ENCODE measurements at places on chromosomes 11 and 22.
A peak's percentile ranks its signal among the peaks of the same experiment; 100 is the strongest.

DNA sequence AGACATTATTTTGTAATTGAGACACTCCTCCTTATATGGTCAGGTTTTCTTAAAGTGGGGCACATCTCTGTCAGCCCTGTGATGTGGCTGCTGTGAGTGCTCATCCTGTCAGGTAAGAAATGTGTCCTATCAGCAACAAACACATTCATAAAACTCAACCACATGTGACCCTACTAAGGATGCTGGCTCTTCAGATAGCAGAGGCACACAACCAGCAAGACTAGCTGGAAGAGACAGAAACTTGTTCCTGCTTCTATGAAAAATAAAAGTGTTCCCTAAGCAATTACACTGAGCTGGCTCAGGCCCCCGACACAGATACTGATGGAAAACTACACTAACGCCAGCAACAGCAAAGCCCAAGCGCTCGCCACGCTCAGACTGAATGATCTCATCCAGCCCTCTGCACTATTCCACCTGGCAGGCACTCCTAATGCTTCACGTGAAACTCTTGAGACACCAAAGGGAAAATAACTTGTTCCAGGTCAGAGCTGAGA, 49.8 kb upstream of the CYP2D6 start:
- peak; percentile 76 for DNase-seq

- no peak for DNase-seq
Observed at GRCh38 chr11:124190298-124191139, 7.4 kb downstream of the OR10D3 start.

DNA sequence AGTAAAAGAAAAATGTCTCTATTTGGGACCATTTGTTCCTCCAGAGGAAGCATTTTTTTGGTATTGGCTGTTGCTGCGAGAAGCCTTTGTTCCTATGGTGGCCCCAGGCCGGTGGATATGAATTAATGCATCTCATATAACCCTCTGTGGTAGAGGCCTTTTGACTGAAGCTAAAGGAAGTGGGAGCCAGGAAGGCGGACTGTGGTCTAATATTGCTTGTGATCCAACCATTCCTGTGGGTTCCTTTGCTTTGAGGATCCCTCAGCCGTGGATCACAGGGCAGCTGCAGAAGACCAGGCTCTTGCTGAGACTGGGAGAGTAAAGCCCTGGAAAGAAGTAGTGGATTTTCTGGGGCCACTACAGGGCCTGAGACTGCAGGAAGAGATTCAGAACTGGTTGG, 68.3 kb upstream of the NAV2 start:
- no peak for DNase-seq

DNA sequence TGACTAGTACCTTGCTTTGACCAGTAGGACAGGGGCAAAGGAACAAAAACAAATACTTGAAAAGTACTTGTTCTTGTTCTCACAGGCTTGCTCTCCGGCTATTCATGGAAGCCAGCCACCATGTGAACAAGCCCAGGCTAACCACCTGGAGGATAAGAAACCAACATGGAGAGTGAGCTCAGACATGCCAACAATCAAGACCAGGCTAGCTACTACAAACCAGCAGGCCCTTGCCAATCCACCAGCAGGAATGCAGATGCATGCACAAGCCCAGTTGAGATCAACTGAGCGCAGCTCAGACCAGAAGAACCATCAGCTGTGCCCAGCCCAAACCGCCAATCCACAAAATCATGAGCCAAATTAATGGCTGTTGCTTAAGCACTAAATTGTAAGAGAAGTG, 180.1 kb upstream of the ISX start:
- DNase-seq, result no peak

DNA sequence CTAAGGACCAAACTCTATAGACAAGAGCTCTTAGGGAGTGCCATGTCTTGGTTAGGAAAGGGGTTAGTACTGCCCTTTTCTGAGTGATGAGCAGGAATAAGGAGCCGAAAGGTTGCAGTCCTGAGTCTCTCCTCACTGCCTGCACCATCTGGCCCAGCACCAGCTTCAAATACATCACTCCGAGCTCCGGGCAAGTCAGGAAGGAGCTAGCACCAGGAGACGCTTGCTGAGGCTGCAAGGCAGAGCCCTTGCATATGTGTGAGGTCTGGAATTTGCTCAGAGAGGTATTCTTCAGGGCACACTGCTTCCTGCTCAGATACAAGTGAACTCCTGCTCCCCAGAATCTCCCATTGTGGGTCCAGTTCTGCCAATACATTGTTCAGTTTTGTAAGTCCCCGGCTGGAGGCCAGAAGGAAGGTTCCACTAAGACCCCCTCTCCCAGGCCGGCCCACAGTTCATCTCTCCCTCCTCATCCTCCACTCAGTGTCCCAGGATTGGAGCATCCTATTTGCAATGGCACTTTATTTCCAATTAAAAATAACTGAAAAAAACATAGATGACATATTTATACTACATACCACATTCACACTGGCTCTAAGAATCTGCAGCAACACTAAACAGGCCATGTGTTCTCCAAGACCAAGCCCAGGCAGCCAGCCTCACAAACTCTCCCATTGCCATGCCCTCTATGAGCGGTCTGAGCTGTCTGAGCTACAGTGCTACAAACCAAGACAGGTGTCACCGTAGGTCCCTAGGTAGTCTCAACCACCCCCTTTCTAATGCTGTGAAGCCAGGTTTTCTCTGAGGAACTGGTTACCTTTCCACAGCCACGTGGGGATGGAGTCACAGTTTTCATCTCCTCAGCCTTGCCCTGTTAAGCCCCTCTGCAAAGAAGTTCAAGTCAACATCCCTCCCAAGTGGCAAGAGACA, 55.1 kb upstream of the SPATA19 start:
- DNase-seq, result no peak

DNA sequence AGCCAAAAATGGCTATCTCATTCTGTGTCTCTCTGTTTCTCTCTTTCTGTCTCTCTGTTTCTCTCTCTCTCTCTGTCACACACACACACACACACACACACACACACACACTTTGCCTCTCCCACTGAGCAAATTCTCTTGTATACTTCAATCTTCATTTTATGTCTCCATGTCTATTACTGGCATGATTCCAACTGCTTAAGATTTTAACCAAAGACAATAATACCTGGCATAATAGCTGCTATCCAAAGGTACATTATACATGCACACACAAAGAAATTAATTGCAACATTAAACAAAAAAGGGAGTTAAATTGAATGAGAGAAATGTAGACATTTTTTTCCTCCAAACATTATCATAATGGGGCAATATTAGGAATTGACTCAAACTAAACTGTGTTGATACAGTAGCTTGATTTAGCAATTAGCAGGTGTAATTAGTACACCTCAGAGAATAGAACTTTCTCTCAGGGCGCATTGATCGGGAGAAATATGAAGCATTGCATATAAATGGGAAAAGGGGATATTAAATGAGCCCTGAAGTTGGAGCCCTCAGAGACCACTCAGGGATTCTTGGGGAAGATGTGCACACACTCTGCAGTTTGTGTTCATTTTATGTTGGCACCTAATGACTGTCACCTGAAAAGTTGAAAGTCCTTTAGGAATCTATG, 17.4 kb upstream of the SLC1A2 start:
- no peak for DNase-seq

DNA sequence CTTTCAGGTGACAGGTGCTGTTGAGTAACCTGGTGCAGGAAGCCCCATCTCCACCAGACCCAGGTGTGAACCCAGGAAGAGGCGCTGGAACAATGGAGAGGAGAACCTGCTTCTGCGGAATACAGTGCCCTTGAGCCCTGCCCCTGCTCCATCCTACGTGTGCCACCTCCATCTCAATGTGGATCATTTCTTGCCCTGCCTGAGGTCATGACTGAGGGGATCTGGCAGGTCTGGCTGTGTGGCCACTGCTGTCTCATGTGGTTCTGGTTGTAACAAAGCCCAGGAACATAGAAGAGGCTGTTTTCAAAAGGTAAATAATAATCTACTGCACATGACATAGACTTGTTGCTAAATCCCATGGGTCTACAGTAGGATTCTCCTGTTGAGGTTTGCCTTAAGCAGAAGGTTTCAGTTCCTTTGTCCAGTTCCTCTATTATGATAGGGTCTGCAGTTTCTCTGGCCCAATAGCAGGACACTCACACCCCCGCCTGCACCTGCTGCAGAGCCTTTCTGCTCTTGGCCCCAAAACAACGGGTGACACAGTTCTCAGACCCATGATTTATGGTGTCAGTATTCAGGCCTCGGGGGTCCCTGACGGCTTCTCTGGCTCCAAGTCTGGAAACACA, 113.5 kb upstream of the IGLL5 start:
- no peak for DNase-seq

GRCh38 chr11:75383246-75383645, 16.1 kb upstream of the RPS3 start:
- DNase-seq, result peak; percentile 65

- no peak for DNase-seq
Observed at GRCh38 chr11:21622566-21622965, 570.3 kb upstream of the ANO5 start.

DNA sequence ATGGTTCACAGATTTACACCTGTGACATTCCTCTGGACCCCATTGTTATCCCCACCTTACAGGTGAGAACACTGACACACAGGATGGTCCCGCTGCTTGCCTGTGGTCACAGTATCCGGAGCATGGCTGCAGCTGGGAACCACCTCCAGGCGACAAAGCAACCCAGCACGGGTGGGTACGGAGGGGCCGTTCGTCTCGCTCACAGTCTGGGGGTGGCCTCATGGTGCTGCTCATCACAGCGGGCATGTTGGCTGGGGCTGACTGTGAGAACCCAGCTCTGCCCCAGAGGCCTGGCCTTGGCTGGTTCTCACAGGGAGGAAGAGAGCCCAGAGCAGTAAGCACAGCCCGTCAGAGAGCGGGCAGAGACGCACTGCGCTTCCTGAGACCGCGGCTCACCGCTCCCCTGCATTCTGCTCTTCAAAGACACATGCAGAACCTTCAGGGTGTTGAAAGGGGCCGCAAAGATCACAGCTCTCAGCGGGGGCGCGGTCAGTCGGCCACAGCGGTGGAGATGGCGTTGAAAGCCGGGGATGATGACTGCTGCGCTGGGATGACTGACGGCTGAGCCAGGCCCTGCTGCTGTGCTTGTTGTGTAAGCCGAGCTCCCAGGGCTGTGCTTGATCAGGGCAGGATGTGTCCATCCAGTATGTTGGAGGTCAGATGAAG, 423.0 kb downstream of the BRD1 start:
- DNase-seq, result no peak

DNA sequence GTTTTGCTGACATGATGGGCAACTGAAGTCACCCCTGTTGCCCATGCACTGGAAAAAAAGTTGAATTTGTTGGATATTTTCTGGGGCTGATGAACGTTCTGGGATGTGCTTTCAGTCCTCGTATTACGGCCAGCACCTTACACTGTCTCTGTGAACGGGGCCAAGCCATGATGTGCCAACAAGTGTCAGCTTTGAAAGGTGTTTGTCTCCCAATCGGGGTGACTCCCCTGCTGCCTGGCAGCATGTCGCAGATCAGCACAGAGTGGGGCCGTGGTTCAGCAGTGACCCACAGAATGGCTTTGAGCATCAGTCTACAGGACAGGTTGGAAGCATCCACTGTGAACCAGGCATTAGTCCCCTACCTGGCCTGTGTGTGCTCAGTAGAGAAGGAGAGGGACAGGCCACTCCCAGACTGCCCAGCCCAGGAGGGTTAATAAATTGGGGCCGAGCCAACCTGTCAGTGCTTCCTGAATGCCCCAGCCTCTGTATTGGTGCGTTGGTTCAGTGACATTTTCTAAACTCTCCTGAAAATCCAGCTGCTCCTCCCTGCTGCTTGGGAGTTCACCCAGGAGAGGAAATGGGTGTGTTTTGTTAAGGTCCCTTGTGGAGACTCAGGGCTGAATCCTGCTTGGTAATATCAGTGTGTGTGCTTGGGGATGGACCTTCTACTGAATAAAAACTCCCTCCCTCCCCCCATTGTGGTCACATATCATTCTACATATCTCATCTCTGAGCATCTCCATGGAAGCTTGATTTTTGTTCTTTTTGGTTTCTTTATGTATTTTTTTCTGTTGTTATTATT, 50.7 kb upstream of the TTC12 start:
- DNase-seq, result no peak

- no peak for DNase-seq
Observed at GRCh38 chr11:8177136-8177535, 8.3 kb upstream of the RIC3 start.

DNA sequence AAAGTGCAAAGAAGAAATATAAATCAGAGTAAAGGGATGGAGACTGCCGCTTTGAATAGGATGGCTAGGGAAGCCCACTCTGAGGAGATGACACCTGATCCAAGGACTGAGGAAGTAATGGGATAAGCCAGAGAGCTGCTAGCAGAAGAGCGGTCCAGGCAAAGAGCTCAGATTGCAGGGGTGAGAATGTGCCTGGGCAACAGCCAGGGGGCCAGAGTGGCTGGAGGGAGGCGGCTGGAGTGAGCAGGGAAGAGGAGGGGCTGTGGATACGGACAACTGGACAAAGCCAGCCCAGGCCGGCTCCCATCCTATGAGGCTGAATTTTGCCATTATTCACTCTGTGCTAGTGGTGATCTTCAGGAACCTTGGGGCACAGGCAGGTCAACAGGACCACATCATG, 360.3 kb upstream of the SYN3 start:
- no peak for DNase-seq

- no peak for DNase-seq
Observed at GRCh38 chr11:38924644-38925043, 2326.6 kb upstream of the RAG2 start.

GRCh38 chr11:18012122-18012905, 533 bp downstream of the SERGEF start:
- DNase-seq, result no peak

All from CD4-positive, alpha-beta T cell treated with Interleukin-6 at 100 ng/mL for 8 hours (primary cell).